ENCODE measurements at places on chromosomes 12 and 14.

DNA sequence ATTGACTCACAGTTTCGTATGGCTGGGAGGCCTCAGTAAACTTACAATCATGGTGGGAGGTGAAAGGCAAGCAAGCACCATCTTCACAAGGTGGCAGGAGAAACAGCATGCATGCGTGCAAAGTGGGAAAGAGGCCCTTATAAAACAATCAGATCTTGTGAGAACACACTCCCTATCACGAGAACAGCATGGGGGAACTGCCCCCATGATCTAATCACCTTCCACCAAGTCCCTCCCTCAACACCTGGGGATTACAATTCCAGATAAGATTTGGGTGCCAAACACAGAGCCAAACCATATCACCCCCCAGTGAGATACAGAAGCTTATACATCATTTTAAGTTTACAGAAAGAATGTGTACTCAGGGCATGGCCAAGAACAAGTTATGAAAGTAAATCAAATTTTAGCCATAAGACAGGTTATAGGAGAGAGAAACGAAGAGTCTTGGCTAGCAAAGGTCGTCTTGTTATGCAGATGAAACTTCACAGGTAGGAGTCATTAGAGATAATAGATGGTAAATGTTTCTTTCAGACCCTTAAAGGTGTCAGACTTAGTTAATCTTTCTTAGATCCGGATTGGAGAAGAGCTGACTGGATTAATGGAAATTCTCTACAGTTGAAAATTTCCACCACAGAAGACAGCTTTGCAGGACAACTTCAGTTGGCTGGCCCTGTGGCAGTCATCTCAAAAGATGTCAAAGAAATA is 79.8 kb upstream of the SEL1L start:
- no peak overlapping the region for H3K27ac ChIP-seq
- no peaks in the 10 kb centered on the region for H3K36me3 ChIP-seq
- no peaks in the 10 kb centered on the region for H3K4me1 ChIP-seq
- no peaks in the 10 kb centered on the region for H3K27me3 ChIP-seq

- no peak for DNase-seq
- H3K4me3 ChIP-seq, result no peak overlapping the region
- H3K27ac ChIP-seq, result no peak overlapping the region
- H3K36me3 ChIP-seq, result no peaks in the 10 kb centered on the region
Measured at GRCh38 chr14:36367985-36368774, 47.7 kb upstream of the MBIP start.

DNA sequence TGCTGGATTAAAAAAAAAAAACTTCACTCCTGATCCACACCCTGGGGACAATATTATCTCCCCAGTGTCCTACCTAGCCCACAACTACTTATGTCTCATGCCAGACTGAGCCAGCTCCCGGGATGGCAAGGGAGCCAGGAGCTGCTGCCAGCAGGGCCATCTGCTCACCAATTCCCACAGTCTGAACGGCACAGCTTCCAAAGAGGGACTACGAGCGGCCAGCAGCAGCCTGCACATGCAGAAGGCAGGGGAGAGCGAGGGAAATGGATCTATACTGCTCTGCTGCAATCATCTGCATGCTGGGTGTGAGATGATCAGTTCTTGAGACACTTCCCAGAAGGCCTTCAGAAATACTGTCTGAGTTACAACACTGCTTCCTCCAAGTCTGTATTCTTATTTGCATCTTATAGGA is 11.1 kb downstream of the SSH1 start:
- no peak overlapping the region for H3K4me3 ChIP-seq
- H3K36me3 ChIP-seq, result peaks cover 49% of the 10 kb centered on the region
- DNase-seq, result no peak
- no peaks in the 10 kb centered on the region for H3K27me3 ChIP-seq

DNA sequence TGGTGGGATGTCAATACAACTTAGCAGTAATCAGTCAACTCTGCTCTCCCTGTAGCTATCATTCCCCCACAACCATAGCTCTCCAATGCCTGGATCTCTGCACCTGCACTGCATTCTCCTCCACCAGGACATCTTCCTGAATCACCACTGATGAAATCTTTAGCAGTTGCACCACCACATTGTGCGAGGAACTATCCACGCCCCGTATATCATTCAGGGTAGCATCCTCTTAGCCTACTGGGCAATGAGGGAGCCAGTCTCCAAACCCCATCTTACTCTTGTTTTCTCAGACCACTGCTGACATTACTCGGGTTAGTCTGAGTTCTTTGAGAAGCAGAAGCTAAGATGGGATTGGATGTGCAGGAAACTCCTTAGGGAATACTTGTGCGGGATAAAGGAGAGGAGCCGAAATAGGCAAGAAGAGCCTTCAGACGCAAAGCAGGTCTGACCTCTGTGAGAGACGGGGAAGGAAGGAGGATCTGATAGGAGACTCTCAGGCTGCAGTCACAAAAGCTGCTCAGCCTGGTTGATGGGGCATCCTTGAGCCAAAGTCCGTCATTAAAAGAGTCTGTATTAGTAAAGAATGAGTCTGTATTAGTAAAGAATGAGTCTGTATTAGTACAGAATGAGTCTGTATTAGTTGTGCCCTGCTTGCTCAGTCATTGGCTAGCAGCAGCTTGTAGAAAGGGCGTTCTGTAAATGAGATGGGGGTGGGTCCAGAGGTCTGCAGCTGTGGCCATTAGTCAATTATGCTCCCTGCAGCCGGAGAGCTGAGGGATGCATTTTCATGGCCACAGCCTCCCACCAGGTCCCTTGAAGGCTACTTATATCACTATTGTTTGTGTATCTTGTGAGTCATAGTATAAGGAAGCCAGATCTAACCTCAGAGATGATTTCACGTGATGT is 49.6 kb upstream of the RASSF3 start:
- peaks cover 10% of the 10 kb centered on the region for H3K4me1 ChIP-seq
- H3K27me3 ChIP-seq, result no peaks in the 10 kb centered on the region
- no peak for DNase-seq
- no peaks in the 10 kb centered on the region for H3K36me3 ChIP-seq
- H3K4me3 ChIP-seq, result no peak overlapping the region

DNA sequence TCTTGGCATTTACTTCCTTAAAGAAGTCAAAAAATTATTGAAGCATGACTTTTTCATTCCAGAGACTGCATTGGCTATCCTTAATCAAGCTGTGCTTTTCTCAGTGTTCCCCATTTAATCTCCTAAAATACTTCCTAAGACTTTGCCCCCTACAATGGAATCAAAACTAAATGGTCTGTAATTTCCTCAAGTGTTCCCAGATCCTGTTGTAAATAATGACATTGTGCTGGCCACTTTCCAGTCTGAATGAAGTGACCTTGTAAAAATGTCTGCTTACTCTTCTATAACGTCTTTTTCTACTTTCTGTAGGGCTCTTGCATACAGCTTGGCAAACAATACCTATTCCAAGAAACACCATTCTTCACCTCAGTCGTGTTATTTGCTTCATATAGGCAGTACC is 45.3 kb upstream of the MBIP start:
- H3K36me3 ChIP-seq, result no peaks in the 10 kb centered on the region
- DNase-seq, result no peak
- no peak overlapping the region for H3K27ac ChIP-seq
- no peaks in the 10 kb centered on the region for H3K4me1 ChIP-seq
- H3K4me3 ChIP-seq, result no peak overlapping the region

DNA sequence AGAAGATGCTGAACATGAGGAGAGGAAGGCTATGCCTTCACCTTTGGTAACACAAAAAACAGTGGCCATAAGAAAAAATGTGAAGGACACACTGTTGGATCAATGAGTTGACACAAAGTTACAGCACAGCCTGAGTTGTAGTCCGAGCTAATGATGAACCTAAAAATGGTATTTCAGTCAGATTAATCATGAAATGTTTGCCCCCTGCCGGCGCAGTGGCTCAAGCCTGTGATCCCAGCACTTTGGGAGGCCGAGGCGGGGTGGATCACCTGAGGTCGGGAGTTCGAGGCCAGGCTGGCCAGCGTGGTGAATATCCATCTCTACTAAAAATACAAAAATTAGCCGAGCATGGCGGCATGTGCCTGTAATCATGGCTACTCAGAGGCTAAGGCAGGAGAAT is 1.3 kb upstream of the CAPRIN2 start:
- peaks cover 2% of the 10 kb centered on the region for H3K36me3 ChIP-seq
- peak overlapping the region; percentile 93 for H3K4me3 ChIP-seq
- no peaks in the 10 kb centered on the region for H3K27me3 ChIP-seq

DNA sequence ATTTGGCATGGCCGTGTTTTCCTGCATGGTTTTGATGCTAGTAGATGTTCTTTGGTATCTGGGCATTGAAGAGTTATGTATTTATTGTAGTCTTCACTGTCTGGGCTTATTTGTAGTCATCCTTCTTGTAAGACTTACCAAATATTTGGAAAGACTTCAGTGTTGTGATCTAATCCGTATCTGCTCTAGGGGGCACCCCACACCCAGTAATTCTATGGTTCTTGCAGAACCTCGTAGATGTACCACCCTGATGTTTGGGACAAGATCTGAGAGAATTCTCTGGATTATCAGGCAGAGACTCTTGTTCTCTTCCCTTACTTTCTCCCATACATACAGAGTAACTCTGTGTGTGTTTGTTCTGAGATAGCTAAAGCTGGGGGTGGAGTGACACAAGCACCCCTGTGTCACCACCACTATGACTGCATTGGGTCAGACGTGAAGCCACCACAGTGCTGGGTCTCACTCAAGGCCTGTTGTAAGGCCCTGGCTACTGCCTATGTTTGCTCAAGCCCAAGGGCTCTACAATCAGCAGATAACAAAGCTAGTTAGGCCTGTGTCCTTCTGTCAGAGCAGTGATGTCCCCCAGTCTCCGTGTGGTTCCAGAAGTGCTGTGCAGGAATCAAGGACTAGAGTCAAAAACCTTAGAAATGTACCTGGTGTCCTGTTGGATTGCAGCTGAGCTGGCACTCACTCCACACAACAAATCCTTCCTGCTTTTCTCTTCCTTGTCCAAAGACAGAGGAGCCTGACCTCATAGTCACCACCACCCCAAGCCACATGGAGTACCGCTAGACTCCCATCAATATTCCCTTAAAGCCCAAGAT is 9.6 kb downstream of the RDH16 start:
- no peak overlapping the region for H3K27ac ChIP-seq
- DNase-seq, result no peak
- H3K4me3 ChIP-seq, result no peak overlapping the region
- no peaks in the 10 kb centered on the region for H3K36me3 ChIP-seq
- H3K27me3 ChIP-seq, result peaks cover 6% of the 10 kb centered on the region
- H3K4me1 ChIP-seq, result no peaks in the 10 kb centered on the region

- no peaks in the 10 kb centered on the region for H3K27me3 ChIP-seq
- no peaks in the 10 kb centered on the region for H3K36me3 ChIP-seq
- H3K27ac ChIP-seq, result no peak overlapping the region
Measured at GRCh38 chr12:6158749-6159148, 34.3 kb upstream of the VWF start.
